Activated T-helper 1 cell treated with anti-CD3 and anti-CD28 coated beads, Interleukin-12 subunit alpha, Interleukin-12 subunit beta, Interleukin-2, Interleukin-4 antibody, amounts not matched to agents 30 ng/mL and 10 ng/mL and 1 ng/mL, durations not matched to agents 14 hours and 24 hours and 36 hours (primary cell): ENCODE measurements at places on chromosomes 1 and 21. TPM values are rescaled to one million over a fixed set of nuclear protein-coding genes. Genes with fewer than 3 reads are reported as not detected.

DNA sequence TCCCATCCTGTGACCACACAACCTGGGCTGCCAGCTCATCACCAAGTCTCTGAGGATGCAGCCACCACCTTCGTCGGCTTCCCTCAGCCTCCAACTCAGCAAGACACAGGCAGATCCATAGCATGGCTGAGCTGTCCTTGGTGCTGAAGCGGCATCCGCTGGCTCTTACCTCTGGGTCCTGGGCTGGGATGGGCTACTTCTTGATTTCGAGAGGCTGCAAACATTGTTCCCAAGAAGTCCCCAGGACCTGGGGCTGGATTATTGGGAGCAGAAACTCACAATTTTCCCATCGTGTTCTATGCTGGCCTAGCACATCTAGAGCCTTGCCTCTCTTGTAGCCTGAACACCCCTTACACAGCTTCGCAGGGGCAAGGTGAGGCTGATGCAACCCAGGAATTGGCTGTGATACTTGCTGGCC lies 24.9 kb upstream of the C1QA start:
- peak; percentile 6 for DNase-seq

DNA sequence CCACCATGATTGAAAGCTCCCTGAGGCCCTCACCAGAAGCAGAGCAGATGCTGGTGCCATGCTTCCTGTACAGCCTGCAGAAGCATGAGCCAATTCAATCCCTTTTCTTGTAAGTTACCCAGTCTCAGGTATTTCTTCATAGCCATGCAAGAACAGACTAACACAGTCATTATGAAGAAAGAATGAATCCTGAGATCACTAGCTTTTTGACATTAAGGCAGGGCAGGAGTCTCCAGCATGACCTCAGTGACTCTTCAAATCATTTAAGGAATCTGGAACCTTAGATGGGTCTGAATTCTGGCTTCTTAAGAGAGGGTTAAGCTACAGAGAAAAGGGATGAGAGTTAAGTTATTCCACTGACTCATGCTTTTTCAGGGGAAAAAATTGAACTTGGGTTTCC lies 79.0 kb downstream of the PTPN14 start:
- DNase-seq = no peak

GRCh38 chr1:32221980-32222755 lies at the start of the genes EIF3I and TMEM234:
Gene EIF3I (plus strand): TSS chr1:32222407. CDS start chr1:32222442, 35 bp downstream.
Gene TMEM234 (minus strand): TSS chr1:32222353. CDS start chr1:32222322, 31 bp downstream.
- peak; percentile 89 for DNase-seq

- DNase-seq = peak; percentile 55
Measured at GRCh38 chr1:44036409-44037139, 5.3 kb upstream of the SLC6A9 start.

AGL gene
- 10.7 and 10.8 TPM in 2 replicates for total RNA-seq

SFPQ gene
- total RNA-seq = 398 and 404 TPM in 2 replicates

HMCN1 gene
- total RNA-seq = under 0.01 TPM in 1 of 2 replicates, not detected in the other
